ENCODE measurements at places on chromosomes 16 and 17.

- DNase-seq = no peak
These were observed 66.8 kb downstream of the CMIP start for GRCh38 chr16:81511371-81511770.

DNA sequence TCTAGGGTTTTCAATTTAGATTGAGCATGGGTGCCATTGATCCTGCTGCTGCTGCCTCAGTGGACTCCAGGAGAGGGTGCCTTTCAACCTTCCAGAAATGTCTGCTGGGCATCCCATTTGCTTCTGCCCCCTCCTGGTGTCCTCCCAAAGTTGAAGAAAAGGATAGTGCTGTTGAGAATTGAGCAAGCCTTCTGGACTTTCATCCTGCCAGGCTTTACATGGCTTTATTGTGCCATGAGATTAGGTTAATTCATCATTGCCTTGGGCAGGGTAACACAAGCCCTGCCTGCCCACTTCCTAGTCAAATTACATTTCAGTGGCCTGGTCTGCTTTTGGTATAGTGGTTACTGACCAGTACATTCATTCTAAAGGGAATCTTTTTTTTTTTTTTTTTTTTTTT, 17.9 kb upstream of the TANGO6 start:
- no peak for DNase-seq

DNA sequence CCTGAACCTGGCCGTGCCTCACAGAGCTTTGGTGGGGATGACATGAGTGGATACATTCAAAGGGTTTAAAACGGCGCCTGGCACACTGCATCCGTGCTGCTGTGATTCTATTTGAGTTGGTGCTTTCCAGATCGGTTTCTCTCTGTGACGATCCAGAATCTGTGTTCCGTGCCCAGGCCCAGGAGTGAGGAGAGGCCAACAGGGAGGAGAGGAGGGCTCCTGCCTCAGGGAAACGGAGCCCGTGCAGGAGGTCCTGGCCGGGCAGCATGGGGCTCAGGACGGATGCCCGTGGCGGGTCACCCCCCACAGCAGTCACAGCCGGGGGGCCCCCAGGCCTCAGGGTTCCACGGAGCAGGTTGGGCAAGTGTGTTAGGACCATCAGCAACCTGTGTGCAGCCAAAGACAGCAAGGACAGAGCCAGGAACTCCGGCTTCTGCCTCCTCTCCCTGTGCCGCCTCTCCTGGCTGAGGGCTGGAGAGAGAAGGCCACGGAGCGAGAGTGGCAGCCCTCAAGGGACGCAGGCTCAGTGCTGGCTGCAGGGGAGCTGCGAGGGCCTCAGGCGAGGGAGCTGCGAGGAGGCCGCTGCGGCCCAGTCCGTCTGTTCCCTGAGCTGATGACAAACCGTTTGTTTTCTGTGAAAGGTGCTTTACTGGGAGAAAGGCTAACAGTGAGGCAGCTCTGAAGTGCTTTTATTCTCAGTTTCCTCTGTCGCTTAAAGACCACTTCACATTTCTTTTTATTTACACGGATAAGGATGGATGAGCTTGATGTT, 99.3 kb downstream of the METRNL start:
- DNase-seq = no peak

GRCh38 chr17:75774991-75775668, 9.5 kb upstream of the UNK start:
- DNase-seq = no peak

GRCh38 chr17:8131844-8132441, 8.0 kb upstream of the HES7 start:
- no peak for DNase-seq

GRCh38 chr17:82862737-82863382, 23.0 kb upstream of the ZNF750 start:
- DNase-seq = no peak

- DNase-seq = no peak
These were observed 58.2 kb downstream of the CNGB1 start for GRCh38 chr16:57912529-57913260.

- DNase-seq = no peak
These were observed 31.5 kb downstream of the NLRP1 start for GRCh38 chr17:5552841-5553240.

GRCh38 chr16:694187-694862, 4.1 kb upstream of the WDR24 start:
- no peak for DNase-seq

GRCh38 chr16:11437069-11437468, 91.8 kb downstream of the RMI2 start:
- DNase-seq = no peak
